ENCODE measurements at places on chromosomes 12 and 14.

- DNase-seq: no peak
Observed at GRCh38 chr14:98888281-98888680, 383.7 kb downstream of the BCL11B start.

DNA sequence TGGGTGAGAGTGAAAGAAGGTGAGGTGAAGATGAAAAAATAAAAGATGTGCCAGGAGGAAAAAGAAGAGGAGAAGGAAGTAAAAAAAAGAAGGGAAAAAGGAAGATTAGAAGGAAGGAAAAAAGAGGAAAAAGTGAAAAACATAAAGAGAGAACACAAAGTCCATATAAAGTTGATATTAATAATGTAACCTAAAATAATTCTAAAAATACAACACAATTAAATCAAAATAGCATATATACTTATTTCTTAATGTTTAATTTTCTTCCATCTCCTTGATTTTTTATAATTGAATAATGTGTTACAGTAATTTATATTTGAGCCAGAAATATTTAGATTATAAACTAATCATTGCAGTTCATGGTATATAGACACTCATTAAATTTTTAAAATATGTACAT, 124.4 kb upstream of the NOVA1 start:
- DNase-seq: no peak

- DNase-seq: peak; percentile 27
Observed at GRCh38 chr12:30795410-30796312, 40.9 kb upstream of the CAPRIN2 start.

GRCh38 chr12:107536613-107537012, 149.0 kb upstream of the PWP1 start:
- no peak for DNase-seq

DNA sequence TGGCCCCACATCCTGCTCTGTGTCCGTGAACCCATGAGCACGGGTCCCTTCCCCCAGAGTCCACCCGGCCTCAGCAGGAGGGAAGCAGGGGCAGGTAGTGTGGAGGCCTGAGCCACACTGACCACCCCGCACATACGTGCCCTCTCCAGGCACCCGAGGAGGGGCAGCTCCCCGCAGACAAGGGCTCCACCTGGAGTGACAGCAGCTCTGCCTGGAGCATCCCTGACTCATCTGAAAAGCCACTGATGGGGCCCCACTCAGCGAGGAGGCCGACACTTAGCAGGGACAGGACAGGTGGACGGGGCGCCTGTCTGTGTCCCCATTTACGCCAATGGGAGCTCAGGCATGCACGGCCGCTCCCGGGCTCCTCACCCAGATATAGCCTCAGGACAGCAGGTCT, 237.6 kb upstream of the SFSWAP start:
- no peak for DNase-seq

DNA sequence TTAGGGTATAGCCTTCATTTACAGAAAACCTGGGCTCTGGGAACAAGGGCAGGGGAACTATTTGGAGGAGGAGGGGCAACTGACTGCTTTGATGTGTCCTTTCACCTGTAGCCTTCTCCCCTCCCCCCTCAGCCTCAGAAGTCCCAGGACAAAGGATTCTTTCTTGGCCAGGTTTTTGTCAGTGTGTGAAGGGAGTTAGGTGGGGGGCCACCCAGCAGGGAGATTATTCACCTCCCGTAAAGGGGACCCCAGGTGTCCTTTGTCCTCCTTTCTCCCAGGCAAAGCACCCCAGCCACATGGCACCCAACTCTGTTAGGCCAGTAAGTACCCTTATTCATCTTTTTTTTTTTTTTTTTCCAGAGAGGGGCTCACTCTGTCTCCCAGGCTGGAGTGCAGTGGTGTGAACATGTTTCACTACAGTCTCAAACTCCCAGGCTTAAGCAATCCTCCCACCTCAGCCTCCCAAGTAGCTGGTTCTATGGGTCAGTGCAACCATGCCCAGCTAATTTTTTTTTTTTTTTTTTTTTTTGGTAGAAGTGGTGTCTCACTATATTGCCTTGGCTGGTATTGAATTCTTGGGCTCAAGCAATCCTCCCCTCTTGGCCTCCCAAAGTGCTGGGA, 723 bp upstream of the NFE2 start:
- no peak for DNase-seq

DNA sequence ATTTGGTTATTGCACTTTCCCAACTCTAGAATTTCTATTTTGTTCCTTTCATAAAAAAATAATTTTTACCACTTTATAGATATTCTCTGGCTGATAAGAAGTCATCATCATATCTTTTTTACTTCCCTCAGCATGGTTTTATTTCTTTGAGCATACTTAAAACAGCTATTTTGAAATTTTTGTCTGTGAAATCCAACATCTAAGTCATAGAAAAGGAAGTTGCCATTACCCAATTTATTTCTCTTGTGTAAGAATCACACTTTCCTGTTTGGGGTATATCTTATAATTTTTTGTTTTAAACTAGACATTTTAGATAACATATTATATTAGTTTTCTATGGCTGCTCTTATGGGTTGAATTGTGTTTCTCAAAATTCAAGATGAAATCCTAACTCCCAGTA, 400.2 kb upstream of the OR4E1 start:
- DNase-seq: no peak

- DNase-seq: no peak
Observed at GRCh38 chr14:96735526-96735925, 61.7 kb upstream of the VRK1 start.

GRCh38 chr14:41993687-41994086, 387.0 kb downstream of the LRFN5 start:
- DNase-seq: no peak

GRCh38 chr12:71075743-71076142, 82.1 kb downstream of the TSPAN8 start:
- DNase-seq: no peak

GRCh38 chr12:100995771-100996170, 201.2 kb downstream of the ANO4 start:
- no peak for DNase-seq

DNA sequence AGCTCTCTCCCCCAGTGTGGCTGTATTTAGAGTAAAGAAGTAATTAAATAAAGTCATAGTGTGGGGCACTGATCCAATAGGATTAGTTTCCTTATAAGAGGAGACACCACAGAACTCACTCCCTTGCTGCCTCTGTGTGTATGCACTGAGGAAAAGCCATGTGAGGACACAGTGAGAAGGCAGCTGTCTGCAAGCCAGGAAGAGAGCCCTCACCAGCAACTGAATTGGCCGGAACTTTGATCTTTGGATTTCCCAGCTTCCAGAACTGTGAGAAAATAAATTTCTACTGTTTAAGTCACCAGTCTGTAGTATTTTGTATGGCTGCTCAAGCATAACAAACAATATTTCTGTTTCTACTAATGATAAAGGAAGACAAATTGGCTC, 368.7 kb upstream of the PRICKLE1 start:
- no peak for DNase-seq

DNA sequence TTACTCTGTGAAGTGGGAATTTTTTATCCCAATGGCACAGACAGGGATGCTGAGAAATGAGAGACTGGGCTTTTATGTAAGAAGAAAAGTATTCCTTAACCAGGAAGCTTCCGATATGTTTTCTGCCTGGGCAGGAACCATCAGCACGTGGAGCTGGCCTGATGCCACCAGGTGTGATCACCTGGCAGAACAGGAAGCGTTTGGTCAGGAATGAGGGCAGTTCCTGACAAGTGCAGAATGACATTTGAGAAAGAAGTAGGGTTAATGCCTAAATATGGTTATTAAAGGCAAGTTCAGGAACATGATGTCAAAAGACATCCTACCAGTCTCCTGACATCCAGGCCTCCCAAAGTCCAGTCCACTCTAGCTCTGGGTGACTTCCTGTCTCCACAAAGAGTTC, 210.3 kb downstream of the NUAK1 start:
- no peak for DNase-seq

DNA sequence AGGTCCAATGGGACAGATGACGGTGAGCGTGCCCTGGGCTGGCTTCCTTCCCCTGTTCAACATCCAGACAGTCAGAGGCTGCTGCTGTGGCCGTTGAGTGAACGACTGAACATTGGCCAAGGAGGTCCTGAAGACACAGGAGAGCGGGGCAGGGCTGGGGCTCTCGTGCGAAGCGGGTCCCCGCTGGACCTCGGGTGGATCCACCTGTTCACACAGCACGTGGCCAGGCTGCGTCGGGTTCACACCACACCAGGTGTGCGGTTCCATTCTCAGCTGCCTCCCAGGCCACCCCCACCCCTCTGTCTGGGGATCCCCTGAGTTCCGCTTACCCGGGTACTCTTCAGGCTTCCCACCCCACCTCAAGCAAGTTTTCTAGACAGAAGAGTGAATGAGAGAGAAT, 199.1 kb upstream of the PRMT8 start:
- no peak for DNase-seq

GRCh38 chr14:58104808-58105207, 47.2 kb downstream of the ARMH4 start:
- DNase-seq: no peak

DNA sequence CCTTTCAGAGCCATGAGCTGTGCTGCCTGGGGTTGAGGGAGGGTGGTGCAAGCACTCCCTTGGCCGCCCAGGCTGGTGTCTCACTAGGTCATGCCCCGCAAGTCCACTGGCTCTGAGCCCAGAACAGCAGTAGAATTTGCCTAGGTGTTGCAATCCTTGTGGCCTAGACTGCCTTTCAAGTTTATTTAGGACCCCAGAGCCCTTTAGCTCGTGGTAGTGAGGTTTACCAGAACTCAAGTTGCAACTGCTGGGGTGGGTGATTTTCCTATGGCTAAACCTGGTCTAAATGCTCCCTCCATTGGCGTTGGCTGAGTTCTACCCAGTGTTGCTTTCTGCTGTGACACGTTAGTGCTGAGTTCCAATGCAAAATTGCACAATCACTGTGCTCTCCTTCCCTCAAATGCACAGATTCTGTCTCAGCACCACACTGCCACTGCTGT, 287.2 kb downstream of the BCAT1 start:
- DNase-seq: no peak

GRCh38 chr12:26455936-26456574, 260.7 kb downstream of the SSPN start:
- no peak for DNase-seq

DNA sequence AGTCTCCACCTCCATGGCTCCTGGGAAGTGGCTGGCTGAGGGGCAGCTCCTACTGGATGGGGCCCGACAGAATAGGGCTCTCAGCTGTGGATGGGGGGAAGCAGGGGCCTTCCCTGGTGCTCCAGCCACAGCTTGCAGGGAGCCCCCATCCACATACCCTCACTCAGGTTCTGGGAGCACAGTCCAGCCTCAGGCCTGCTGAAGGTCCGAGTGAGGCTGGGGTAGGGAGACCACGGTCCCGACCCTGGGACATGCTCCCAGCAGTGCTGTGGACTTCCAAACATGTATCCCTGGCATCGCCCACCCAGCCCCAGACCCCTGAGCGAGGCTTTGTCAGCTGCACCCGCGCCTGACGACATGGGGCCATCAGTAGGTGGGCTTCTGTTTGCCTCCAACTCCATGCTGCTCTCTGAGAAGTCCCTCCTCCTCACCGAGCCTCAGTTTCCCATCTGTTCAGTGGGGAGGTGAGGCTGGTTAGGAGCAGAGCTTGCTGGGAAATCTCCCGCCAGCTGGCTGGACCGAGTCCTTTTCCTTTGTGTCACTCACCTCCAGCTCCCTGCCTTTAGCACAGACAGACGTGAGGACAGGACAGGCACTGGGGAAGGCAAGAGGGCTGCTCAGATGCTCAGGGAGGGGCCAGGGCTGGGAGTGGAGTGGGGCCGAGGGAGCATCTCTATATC, 9.1 kb upstream of the ATG101 start:
- DNase-seq: no peak

GRCh38 chr14:73896521-73896920, 9.9 kb downstream of the ZNF410 start:
- no peak for DNase-seq

- DNase-seq: no peak
Observed at GRCh38 chr14:105525861-105526775, at the start of gene TMEM121. Gene TMEM121 (plus strand): TSS chr14:105526583. CDS start chr14:105528835, 2,252 bp downstream.

DNA sequence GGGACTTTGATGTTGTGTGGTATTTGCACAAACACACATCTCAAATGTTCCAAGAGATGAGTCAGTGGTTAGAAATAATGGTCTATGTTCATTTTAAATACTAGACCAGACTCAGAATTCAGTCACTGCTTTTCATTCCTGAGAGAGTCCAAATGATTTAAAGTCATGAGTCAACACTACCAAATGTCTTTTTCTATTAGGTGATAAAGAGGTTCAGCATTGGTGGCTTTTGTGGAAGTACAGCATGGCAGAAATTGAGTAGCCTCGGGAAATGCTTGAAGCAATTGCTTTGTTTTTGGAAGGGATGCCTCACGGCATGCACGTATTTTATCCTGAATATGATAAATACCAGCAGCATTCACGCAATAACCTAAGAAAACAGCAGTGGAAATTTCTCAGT, 115.7 kb downstream of the DIO2 start:
- no peak for DNase-seq

- no peak for DNase-seq
Observed at GRCh38 chr12:52038447-52038846, 12.8 kb upstream of the NR4A1 start.

DNA sequence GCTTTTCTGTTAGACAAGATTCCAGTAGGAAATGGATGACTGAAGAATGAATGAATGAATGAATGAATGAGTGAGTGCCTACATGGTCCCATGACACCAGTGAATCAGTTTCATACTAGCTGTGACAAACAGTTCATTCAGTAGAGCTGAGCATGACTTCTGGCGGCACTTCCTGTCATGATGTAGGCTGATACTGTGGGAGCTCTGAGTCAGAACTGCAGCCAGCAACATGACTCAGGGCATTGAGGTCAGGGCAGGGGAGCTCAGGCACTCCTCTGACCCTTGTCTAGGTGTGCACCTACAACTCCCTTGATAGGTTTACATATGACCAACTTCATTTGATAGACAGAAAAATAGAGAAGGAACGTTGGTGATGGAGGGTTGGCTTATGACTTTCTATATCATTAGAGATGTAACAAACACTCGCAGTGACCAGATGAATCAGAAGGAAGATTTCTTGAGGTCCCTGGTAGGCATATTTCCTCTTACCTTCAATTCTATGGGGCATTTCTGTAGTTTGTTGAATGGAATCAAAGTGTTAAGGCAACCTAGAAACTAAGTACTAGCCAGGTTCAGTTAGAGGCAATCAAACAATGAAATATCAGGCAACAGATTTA, 139.3 kb upstream of the ARHGAP5 start:
- DNase-seq: peak; percentile 28

DNA sequence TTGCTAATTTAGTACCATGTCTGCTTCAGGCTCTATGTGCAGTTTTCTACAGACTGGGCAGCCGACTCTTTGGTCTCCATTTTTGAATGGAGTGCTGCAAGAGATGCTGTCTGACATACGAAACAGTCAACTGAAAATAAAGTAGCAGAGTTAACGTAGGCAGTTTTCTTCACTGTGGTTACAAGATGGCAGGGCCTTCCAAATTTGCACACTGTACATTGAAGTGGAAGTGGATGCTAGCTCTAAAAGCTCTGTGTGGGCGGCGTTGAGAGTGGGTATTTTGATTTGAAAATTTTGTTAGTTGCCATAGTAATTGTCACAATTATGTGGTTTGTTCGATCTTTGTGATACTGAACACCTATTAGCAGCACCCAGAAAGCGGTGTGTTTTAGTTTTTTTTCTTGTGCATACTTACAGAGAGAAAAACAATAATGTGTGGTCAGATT, 154.9 kb upstream of the ATP2B1 start:
- no peak for DNase-seq
